ENCODE measurements at places on chromosomes 4 and X.

DNA sequence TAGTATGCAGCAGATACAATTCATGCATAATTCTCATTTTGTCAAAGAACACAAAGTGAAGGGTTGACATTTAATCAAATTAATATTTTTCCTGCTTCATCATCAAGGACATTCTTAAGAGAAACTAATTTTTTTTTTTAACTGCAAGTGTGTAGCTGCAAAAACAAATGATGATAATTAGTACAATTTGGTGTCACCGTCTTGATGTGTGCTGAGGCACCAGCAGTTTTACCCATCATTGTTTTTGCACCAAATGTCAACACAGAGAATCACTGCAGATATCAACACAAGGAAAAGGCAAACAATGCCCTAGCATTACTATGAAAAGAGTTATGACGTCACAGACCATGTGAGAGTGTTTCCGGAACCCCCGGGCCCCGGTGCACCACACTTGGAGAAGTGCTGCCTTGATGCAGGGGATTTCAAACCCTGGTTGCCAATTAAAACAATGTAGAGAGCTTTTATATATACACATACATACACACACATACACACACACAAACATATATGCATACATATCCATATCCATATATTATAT, 55.9 kb downstream of the AGA start:
- no peak for DNase-seq

GRCh38 chr4:3715061-3715854, 50.9 kb upstream of the ADRA2C start:
- no peak for DNase-seq

- no peak for DNase-seq
Observed at GRCh38 chrX:17413228-17413627, 38.2 kb downstream of the NHS start.

DNA sequence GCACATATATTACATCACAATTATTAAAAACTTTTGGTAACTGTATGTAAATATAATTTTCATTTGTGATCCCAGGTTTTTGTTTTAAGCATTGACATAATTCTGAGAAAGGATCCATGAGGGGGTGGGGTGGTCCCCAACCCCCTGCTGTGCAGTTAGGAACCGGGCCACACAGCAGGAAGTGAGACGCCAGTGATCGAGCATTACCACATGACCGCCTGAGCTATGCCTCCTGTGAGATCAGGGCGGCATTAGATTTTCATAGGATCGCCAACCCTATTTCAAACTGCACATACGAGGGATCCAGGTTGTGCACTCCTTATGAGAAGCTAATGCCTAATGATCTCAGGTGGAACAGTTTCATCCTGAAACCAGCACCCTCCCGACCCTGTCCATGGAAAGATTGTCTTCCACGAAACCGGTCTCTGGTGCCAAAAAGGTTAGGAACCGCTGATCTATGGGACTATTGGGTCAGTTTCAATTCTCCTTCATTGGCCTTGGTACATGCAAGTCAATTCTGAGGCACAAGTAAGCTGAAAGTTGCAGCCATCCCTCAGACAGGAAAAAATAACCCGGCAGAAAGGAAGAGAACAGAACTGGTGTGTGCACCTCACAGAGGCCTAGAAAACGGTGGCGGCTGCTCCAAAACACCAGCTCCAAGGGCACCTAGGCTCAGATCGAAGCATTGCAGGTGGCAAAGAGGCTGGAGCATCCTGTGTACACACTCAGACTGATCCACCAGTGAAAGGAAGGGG, 7.0 kb upstream of the TMSB4X start:
- no peak for DNase-seq

- peak; percentile 42 for DNase-seq
Observed at GRCh38 chrX:40245488-40246071, 147.8 kb upstream of the BCOR start.
